ENCODE measurements at places on chromosomes 16 and 17. TPM values are rescaled to one million over a fixed set of nuclear protein-coding genes. Genes with fewer than 3 reads are reported as not detected.

GRCh38 chr17:12431188-12431587, 234.5 kb upstream of the MYOCD start:
- H3K4me1 ChIP-seq = no peaks in the 10 kb centered on the region
- DNase-seq = no peak
- no peaks in the 10 kb centered on the region for H3K27me3 ChIP-seq
- no peak overlapping the region for H3K4me3 ChIP-seq

- peaks cover 91% of the 10 kb centered on the region for H3K36me3 ChIP-seq
- H3K27me3 ChIP-seq = no peaks in the 10 kb centered on the region
- no peak overlapping the region for H3K4me3 ChIP-seq
- peaks cover 35% of the 10 kb centered on the region for H3K4me1 ChIP-seq
- H3K27ac ChIP-seq = peak overlapping the region; percentile 70
These were observed 351.2 kb downstream of the SEC14L1 start for GRCh38 chr17:77491921-77492445.

GRCh38 chr17:6530324-6530920, 25.9 kb downstream of the PITPNM3 start:
- H3K36me3 ChIP-seq = no peaks in the 10 kb centered on the region
- no peak overlapping the region for H3K4me3 ChIP-seq
- no peak overlapping the region for H3K27ac ChIP-seq
- H3K4me1 ChIP-seq = no peaks in the 10 kb centered on the region

GRCh38 chr16:426115-426905, 861 bp downstream of the RAB11FIP3 start:
- no peak for DNase-seq
- peaks cover 31% of the 10 kb centered on the region for H3K4me1 ChIP-seq
- H3K27me3 ChIP-seq = no peaks in the 10 kb centered on the region
- H3K27ac ChIP-seq = no peak overlapping the region
- H3K4me3 ChIP-seq = peak overlapping the region; percentile 77

DNA sequence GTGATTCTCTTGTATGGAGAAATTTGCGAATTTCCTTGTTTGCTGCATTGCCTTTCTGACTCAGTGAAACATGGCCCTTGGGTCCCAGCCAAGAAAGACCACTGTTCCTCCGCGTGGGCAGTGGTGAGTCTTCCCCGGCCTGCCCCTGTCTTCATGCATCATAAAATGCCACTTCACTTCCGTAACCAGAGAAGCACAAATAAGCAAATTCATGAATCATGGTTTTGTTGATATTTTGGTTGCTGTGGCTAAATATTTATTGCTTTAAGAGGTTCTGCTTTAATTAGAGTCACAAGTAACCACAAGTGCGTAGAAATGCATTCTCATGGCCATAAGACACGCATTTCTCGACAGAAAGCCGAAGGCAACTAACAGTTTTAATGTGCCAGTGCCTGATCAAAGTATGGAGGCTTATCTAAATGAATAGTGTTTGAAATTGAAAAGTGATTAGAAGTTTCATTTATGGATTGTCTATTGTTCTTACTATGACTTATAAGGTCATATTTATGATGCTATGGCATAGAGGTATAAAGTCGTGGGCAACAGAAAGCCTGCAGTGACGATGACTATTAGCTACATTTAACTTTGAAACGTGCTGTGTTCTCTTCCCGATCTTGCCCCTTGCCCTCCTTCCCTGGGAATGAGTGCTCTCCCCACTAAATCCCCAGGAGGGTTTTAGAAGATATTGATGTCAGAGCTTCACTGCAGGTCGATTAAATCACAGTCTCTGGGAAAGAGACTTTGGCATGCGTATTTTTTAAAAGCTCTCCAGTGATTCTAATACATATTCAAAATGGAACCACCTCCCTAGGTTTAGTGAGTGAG, 76.0 kb downstream of the WIPI1 start:
- no peaks in the 10 kb centered on the region for H3K27me3 ChIP-seq
- H3K27ac ChIP-seq = peak overlapping the region; percentile 72
- H3K4me1 ChIP-seq = peaks cover 46% of the 10 kb centered on the region
- peak; percentile 94 for DNase-seq
- no peaks in the 10 kb centered on the region for H3K36me3 ChIP-seq

GRCh38 chr17:27414271-27414670, 42.0 kb upstream of the KSR1 start:
- DNase-seq = peak; percentile 88
- peak overlapping the region; percentile 70 for H3K27ac ChIP-seq
- H3K36me3 ChIP-seq = no peaks in the 10 kb centered on the region
- peak overlapping the region; percentile 8 for H3K4me3 ChIP-seq

DNA sequence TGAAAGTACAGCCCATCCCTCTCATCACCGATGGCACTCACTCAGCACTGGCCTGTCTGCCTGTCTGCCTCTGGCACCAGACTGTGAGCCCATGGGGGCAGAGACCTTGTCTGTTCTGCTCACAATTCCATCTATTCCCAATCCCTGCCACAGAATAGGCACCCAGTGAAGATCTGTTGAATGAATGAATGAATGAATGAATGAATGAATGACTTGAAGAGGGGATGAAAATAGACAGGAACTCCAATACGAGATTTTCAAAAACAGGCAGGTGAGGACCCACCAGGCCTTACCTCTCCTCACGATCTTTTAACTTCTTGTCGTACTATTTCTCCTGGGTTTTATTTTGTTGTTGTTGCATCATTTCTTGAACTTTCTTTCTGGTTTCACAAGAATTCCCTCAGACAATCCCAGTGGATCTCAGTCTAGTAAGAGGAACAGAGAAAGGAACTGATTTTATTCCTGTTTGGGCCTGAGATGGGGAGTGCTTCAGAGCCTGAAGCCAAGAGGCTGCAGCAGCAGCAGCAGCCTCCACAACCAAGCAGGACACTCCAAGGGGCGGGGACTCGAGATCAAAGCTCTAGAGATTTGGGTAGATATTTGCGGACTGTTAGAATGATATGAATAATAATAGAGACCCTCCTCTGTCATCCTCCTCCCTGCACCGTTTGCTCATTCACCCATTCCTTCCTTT, 17.7 kb downstream of the KRT9 start:
- no peak overlapping the region for H3K27ac ChIP-seq
- peaks cover 2% of the 10 kb centered on the region for H3K27me3 ChIP-seq
- no peaks in the 10 kb centered on the region for H3K36me3 ChIP-seq
- peaks cover 1% of the 10 kb centered on the region for H3K4me1 ChIP-seq

The FOXJ1 gene
- polyA plus RNA-seq = not detected

The GP2 gene
- polyA plus RNA-seq = not detected

The CUEDC1 gene
- 4.3 TPM for polyA plus RNA-seq

Measured in CD14-positive monocyte (primary cell).